ENCODE measurements at places on chromosomes 6 and 20. TPM values are rescaled to one million over a fixed set of nuclear protein-coding genes. Genes with fewer than 3 reads are reported as not detected.

GRCh38 chr6:10369896-10370295 lies 45.0 kb downstream of the TFAP2A start:
- no peak for DNase-seq

DNA sequence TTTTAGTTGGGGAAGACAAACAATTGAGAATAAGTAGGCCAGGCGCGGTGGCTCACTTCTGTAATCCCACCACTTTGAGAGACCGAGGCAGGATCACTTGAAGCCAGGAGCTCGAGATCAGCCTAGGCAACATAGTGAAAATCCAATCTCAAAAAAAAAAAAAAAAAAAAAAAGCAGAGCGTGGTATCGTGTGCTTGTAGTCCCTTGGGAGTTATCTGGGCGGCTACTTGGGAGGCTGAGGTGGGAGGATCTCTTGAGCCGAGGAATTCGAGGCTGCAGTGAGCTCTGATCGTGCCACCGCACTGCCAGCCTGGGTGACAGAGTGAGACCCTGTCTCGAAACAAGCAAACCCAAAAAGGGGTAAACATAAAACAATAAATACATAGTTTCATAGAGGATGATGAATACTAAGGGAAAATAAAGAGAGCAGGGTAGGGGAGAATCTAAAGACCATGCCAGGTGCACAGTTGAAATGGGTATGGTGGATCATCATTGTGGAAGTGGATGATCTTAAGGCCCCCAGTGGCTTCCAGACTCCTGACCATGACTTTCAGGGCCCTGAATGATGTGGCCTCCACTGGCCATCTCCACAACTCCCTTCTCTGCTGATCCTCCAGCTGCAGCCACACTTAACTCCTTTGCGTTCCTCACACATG lies 947 bp downstream of the POFUT1 start:
- DNase-seq, result no peak

DNA sequence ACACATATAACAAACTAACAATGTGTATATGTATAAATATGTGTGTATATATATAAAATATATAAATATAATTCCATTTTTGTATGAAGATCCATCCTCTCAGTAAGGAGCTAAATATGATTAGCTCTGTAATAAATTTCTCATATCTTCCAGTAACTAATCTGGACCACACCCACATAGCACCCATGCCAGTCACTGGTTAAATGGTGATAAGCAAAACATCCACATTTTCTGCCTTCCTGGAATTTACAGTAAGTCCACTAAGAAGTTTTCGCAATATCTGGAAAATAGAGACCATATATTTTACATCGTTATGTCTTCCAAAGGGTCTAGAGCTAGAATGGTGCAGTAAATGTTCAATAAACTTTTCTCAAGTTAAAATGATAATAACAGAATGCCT lies 151.5 kb upstream of the STMND1 start:
- no peak for DNase-seq

DNA sequence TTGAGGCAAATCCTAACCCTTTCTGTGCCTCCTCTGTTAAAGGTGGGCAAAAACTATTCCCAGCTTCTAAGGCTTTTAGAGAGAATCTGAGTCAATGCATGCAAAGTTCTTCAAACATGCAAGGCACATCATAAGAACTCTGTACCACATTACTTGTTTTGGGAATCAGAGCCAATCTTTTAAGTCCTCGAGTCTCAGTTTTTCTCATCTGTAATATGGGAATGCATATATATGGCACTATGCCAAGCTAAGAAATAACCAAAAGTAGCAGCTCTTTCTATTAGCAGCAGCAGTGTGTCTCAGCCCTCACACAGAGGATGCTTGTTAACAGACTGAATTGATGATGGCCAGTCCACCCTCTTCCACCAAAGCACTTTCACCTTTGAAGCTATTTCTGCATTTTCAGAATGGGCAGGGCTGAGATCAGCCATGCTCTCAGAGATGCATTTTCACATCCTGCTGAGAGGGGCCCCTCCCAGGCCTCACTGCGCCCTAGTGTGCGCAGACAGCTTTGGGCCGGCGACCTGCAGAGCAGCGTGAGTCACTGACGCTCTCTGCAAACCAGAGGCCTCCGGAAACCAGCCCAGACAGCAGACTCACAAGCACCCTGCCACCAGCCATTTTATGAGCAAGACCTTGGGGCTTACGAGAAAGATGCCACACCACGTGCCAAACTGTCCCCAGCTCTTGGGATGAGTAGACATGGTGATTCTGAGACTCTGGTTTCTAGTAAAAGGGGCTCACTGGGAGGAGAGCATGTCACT lies 138.0 kb downstream of the NFATC2 start:
- peak; percentile 33 for DNase-seq

- DNase-seq, result no peak
Observed at GRCh38 chr20:59123678-59124255, 39.9 kb upstream of the ZNF831 start.

- DNase-seq, result no peak
Observed at GRCh38 chr6:118770835-118771234, 119.4 kb upstream of the CEP85L start.

The MCHR2 gene
- total RNA-seq, result not detected

- DNase-seq, result no peak
Observed at GRCh38 chr6:121540210-121540609, 104.8 kb downstream of the GJA1 start.

The EDN1 gene
- total RNA-seq, result 1.4 TPM

The AAR2 gene
- total RNA-seq, result 25.9 TPM

- DNase-seq, result no peak
Observed at GRCh38 chr6:34791164-34791700, 651 bp upstream of the BLTP3A start.

GRCh38 chr20:37095599-37096414 lies at the start of gene RBL1:
RBL1 (minus strand) TSS chr20:37095997; CDS start chr20:37095928, 69 bp downstream.
- DNase-seq, result peak; percentile 92

The ECT2L gene
- 0.13 TPM for total RNA-seq

The CPNE5 gene
- total RNA-seq, result not detected

- DNase-seq, result no peak
Observed at GRCh38 chr6:138331984-138332383, 45.7 kb upstream of the SMIM28 start.

The RAD21L1 gene
- total RNA-seq, result not detected

GRCh38 chr6:113588646-113589045 lies 268.5 kb upstream of the MARCKS start:
- no peak for DNase-seq

DNA sequence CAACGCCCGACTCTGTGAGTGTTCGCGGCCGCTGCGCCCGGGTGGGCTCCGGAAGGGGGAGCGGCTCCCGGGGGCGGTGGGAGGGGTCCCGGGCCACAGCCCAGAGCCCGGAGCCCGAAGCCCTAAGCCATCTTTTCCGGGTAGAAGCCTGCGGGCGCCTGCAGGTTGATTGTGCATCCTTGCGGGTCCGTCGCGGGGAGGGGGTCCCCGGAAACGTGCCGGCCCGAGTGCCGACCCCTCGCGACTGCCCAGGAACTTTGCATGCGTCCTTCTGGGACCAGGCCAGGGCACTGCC lies 413 bp downstream of the PTPRA start:
- DNase-seq, result peak; percentile 56

DNA sequence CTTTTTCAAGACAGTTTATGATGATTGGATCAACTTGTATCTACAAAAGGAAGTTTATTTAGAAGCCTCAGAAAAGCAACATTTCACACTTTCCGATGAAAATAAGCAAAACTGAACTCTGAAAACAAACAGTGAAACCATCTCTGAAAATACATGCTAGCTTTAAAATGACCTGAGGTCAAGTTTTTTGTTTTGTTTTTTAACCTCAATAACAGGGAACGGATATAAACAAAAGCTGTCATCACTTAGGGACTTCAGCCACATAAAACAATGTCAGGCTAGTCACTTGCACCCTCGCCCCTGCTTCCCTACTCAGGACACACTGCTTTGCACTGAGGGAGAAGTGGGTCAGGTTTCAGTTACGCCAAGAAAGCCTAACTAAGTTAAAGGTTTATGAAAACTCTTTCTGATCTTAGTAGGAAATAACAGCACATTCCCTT lies 11.6 kb downstream of the BACH2 start:
- no peak for DNase-seq

GRCh38 chr6:47196113-47196512 lies 113.6 kb downstream of the TNFRSF21 start:
- no peak for DNase-seq

- DNase-seq, result peak; percentile 60
Observed at GRCh38 chr6:110178626-110179405, 654 bp downstream of the WASF1 start.

The PRRT1 gene
- 7.4 TPM for total RNA-seq

DNA sequence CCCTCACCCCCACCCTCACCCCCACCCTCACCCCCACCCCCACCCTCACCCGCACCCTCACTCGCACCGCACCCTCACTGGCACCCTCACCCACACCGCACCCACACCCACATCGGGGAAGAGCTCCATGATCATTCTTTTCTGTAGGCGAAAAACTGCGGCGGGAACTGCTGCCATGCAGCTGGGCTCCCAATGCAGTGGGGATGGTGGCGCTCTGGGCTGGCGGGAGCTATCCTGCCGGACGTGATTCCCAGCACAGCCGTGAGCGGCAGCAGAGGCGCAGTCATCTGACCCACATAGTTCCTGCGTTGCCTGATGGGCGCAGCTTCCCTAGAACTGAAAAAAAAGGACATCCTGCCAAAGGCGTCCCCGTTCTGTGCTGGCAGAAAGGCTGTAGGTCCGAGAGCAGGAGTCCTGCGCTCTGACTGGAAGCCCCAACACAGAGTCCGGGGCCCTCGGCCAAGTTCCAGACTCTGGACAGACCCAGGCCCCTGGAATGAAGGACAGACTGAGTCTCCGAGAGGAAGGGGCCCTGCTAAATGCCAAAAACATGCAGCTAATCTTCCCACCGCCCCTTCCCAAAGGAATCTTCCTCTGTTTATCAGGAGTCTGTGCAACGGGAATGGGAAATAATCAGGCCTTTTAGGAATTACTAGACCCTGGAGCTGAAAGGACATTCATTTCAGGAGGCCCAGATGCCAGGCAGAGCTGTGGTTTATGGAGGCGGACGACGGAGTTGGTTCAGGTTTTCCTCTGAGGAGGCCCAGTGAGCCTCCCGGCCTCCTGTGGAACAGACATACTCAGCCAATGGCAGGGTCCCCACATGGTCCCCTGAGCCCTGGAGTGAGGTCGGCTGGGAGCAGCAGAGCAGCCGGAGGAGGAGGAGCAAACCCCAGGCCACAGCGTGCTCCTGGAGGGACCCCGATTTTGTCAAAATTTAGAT lies 14.1 kb upstream of the TCFL5 start:
- no peak for DNase-seq

GRCh38 chr20:46853926-46854325 lies 40.7 kb upstream of the EYA2 start:
- no peak for DNase-seq

GRCh38 chr6:116605935-116606334 lies 10.3 kb upstream of the RSPH4A start:
- no peak for DNase-seq

DNA sequence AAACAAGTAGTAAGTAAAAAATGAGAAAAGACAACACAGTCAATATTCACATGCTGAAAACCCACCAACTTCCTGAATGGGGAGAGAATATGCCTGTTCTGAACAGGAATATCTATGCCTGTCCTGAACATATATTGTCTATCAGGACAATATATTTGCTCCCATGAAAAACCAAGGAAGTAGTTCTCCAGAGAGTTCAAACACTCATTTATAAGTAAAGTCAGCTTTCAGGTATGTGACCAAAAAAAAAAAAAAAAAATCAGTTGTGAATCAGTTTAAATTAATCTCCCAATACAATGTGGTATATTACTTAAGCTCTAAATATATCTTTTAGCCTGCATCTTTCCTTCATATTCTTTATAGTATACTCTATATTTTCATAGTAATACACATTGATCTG lies 119.5 kb downstream of the MYB start:
- DNase-seq, result no peak

The PHACTR3 gene
- total RNA-seq, result not detected

GRCh38 chr20:59364611-59365010 lies 64.2 kb downstream of the EDN3 start:
- no peak for DNase-seq

- DNase-seq, result no peak
Observed at GRCh38 chr6:145091586-145092142, 643.7 kb downstream of the EPM2A start.

DNA sequence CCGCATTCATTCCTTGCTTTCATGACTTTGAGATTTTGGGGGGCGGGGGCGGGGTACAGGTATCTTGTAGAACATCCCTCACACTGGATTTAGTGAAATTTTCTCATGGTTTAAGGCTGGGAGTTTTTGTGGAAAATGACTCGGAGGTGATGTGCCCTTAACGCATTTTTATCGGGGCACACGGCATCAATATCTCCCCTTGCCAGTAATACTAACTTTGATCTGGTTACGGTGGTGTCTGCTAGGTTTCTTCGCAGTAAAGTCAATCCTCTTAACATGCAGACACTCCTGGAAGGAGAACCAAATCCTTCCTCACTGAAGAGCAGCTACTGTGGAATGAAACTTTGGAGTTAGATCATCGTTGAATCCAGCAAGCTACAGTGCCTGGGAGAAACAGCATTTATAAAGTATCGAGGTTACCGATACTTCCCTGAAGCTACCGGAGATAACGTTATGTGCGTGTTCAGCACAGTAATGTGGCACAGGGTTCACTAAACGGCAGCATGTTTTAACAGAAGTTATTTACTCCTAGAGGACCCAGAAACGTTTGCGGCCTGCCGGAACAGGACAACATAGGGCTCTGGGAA lies 1.2 kb upstream of the DYNLRB1 start:
- no peak for DNase-seq

The FLRT3 gene
- not detected for total RNA-seq

The SYCP2 gene
- total RNA-seq, result 3.8 TPM

DNA sequence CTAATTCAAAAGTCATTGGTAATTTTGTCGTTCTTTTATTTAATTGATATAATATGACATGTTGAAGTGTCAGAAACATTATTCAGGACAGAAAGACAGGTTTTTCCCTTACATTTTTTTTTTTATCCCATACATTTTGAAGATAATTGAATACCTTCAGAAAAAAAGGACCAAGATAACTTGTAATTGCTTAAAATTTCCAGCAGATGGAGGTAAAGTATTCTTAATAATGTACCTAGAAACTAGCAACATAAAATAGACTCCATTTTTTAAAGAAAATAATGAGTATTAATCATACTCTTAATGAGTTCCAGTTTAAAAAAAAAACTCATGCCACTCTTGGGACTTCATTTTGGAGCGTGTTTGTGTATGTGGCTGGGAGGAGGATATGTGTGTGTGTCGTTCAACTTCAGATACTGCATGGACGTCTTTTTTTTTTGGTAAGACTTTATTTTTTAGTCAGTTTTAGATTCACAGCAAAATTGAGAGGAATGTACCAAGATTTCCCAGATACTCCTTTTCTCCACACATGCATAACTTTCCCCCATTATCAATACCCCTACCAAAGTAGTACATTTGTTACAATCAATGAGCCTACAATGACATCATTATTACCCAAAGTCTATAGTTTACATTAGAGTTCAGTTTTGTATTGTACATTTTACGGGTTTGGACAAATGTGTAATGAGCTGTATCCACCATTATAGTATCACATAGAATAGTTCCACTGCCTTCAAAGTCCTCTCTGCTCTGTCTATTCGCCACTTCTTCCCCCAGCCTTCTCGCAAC lies 79.4 kb downstream of the ROS1 start:
- DNase-seq, result peak; percentile 3

Measured in naive thymus-derived CD4-positive, alpha-beta T cell (primary cell).